Activated T-cell treated with anti-CD3 and anti-CD28 coated beads, Interleukin-2, amount 50 U/mL, for 72 hours (primary cell): ENCODE measurements at places on chromosomes 7 and 10. TPM values are rescaled to one million over a fixed set of nuclear protein-coding genes. Genes with fewer than 3 reads are reported as not detected.
A peak's percentile ranks its signal among the peaks of the same experiment; 100 is the strongest.

Gene WDR86
- total RNA-seq: 0.53 TPM

Gene PPP1R9A
- total RNA-seq: 0.02 TPM

Gene ANXA8L1
- total RNA-seq: 0.51 TPM

Gene RHOBTB1
- 0.77 TPM for total RNA-seq

- DNase-seq: no peak
Observed at GRCh38 chr7:24784277-24784676, 27.0 kb upstream of the GSDME start.

- no peak for DNase-seq
Observed at GRCh38 chr7:99272476-99273045, at the start of gene MYH16. Gene MYH16 (plus strand): TSS chr7:99272839.

GRCh38 chr10:81177651-81178244 lies 640.0 kb downstream of the SH2D4B start:
- no peak for DNase-seq

- no peak for DNase-seq
Observed at GRCh38 chr7:34904987-34905386, 132.3 kb downstream of the DPY19L1 start.

DNA sequence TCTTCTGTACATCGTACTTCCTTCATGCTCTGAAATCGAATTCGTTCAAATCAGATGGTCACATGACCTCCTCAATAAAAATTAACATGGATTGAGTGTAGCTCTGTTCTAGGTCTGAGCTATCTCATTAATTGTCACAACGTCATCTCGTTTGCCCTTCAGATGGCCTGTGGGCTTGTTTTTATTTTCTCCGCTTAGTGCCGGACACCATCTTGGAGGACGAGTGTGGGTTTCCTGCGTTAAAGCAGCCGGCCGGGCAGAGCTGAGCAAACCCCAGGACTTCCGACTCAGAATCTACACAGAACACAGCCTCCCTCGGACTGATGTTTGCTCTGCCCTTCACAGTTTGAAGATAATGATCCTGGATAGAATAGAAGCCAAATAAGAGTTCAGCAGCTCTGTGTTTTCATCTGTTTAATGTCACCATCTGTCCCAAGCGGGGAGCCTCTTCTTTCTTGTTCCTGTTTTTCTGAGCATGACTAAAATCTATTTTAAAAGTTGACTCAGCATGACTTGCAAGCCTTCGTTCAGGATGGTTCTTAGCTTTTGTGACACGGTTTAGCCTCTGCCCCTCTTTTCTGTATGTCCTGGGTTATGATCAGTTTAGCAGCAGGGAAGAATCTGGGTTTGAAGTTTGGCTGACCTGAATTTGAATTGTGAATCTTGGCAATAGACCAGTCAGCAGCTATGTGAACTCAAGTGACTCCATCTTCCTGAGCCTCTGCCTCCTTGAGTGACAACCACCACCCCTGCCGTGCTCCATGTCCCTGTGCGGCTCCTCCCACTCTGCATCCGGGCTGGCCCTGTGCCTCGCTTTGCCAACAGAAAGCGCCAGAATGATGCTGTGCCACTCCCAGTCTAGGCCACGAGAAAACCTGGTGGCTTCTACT lies 30.6 kb upstream of the GALNTL5 start:
- DNase-seq: peak; percentile 20

DNA sequence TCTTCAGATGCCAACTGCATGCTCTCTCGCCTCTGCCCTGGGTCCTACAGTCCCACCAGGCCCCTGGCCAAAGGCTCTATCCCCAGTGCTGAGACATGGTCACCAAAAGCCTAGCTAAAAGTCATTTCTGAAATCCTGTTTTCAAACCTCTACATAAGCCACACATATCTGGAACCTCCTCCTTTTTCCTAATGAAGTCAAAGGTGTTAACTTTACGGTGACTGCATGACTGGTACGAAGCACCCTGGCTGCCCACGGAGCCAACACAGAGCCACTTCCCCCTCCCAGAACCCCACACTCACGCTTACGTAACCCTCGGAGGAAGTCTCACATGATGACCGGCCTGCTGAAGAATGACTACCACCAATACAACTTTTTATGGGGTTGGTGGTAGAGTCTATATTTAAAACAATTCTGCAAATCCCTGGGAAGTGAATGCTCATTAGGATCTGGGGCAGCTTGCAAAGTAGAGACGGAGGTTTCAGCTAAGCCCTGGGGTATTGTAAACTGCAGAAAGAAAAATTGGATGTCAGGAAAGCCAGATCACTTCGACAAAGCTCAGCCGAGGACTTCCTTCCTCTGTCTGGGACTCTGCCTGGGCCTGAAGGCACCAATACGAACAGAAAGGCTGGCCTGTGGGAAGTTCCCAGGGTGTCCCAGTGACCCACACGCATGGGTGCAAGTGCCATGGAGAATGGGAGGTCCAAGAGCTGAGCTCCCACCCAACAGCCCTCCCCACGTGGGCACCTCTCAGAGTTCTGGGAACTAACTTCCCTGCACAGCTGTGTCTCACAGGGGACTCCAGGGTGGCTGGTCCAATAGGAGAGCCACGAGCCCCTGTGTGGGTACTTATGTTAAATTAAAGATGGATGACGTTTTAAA lies 50.7 kb downstream of the PDGFA start:
- DNase-seq: no peak

DNA sequence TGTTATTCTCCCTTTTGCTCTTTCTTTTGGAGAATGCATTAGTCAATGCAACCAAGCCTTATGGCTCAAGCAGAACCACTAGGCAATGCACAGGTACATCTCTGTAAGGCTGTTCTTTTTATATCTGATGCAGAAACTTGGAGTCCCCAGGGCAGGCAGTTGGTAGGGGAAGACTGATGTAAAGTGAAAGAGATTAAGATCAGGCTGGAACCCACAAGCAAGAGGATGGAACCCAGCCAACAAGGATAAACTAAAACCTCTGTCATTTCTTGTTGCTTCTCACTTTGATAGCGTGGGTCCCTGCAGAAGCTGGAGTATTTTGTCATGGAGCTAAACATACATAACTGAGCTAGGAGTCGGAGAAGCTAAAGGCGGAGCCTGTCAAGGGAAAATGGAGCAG lies 142.9 kb downstream of the GPAM start:
- DNase-seq: no peak

DNA sequence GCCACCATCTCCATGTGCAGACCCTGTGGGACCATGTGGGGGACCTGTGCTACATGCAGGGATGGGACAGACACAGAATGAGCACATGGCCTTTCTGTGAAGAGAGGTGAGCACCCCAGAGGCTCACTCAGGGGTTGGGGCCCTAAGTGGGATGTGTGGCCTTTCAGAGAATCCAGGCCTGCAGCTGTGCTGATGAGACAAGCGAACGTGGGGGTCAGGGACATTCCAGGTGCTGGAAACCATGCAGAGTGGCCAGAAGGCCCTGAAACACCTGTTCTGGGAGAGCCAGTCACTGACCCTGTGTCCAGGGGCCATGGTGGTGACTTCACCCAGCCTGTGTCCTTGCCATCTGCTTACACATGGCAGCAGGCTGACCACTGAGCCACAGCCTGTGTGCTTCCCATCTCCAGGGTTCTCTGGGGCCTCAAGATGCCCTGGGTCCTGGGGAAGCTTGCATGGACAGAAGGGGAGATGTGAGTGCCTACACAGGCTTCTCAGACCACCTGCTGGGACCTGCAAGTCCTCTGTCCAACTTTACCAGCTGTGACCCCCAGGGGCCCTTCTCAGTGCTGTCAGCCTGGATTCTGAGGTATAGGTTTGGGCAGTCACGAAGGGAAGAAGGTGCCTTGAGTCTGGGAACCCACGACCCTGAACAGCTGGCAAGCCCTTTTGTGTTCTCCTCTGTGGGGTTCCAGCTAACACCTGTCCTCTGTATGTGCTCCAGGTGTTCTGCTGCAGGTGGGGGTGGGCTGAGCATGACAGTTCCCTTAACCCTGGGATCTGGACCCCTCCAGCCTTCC lies 17.6 kb downstream of the RAMP3 start:
- DNase-seq: no peak

DNA sequence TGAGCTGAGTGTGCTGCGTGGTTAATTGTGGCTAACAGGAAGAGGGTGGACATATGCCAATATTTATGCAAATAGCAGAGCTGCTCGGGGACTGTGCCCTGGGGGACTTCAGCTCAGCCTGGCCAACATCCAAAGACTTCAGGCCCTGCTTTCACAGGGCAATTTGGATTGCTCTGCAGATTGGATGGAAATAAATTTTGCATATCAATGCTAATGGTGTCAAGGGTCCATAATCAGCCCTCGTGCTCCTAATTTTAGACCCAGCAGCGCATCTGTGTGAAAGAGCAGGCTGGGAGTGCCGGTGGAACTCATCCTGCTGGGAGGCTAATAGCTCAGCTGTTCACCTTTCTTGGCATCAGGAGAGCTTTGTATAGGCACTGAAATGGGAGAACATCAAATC lies 270.1 kb downstream of the TCERG1L start:
- no peak for DNase-seq

DNA sequence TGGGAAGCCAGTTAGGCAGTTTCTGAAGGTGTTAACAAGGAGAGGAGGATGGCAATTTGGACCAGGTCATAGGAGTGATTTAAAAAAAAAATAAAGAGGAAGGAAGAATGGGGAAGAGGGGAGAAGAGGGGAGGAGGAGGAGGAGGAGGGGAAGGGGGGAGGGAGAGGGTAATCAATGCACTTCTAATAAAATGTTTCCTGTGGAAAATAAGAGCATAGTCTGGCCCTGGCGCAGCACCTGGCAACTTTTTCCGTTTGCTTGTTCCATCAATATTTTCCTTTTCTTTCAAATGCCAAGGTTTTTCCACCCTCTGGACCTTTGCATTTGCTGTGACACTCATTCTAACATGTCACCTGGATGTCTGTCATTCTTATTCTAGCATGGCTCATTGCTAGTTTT lies 308.2 kb downstream of the PPP1R3A start:
- DNase-seq: no peak

DNA sequence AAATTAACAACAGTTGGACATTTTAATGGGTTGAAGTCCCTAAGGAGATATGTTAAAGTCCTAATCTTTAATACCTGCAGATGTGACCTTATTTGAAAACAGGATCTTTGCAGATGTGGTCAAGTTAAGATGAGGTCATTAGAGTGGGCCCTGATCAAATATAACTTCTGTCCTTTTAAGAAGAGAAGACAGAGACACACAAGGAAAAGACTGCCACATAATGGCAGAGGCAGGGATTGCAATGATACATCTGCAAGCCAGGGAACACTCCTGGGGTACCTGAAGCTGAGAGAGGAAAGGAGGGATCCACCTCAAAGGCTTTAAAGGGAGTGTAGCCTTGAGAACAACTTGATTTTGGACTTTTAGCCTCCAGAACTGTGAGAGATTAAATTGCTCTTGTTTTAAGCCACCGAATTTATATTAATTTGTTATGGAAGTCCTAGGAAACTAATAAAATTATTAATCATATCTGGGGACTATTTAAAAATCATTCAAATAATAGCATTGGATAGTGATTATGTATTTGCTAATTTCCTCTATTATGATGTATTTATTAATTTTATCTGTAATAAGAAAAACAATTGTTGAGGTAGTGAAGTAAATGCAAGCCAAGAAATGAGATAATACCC lies 700.0 kb upstream of the PCDH15 start:
- no peak for DNase-seq

GRCh38 chr10:101041252-101041761 lies 10.3 kb downstream of the SFXN3 start:
- DNase-seq: peak; percentile 74

- no peak for DNase-seq
Observed at GRCh38 chr7:129845972-129846327, 106.8 kb downstream of the UBE2H start.

DNA sequence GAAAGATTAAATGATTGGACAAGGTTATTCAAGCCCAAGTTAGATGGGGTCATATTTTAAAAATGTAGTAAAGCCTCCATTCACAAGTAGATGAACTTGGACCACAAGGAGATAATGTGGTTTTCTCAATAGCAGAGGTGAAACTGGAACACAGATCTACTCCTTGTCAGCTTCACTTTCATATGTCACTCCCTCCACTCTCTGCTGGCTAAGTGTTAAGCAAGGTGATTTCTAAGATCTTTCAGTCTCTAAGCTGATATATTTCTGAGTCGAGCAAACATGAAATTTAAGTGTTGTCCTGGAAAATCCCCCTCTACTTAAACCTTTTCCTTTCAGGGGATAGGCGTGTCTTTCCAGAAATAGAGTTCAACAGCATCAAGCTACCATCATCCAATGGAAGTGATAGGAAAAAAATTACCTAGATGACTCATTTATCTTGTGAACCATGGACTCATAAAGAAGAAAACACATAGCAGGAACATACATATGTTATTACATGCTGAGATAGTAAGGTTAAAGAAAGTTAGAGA lies 275.0 kb downstream of the PTEN start:
- DNase-seq: peak; percentile 15

DNA sequence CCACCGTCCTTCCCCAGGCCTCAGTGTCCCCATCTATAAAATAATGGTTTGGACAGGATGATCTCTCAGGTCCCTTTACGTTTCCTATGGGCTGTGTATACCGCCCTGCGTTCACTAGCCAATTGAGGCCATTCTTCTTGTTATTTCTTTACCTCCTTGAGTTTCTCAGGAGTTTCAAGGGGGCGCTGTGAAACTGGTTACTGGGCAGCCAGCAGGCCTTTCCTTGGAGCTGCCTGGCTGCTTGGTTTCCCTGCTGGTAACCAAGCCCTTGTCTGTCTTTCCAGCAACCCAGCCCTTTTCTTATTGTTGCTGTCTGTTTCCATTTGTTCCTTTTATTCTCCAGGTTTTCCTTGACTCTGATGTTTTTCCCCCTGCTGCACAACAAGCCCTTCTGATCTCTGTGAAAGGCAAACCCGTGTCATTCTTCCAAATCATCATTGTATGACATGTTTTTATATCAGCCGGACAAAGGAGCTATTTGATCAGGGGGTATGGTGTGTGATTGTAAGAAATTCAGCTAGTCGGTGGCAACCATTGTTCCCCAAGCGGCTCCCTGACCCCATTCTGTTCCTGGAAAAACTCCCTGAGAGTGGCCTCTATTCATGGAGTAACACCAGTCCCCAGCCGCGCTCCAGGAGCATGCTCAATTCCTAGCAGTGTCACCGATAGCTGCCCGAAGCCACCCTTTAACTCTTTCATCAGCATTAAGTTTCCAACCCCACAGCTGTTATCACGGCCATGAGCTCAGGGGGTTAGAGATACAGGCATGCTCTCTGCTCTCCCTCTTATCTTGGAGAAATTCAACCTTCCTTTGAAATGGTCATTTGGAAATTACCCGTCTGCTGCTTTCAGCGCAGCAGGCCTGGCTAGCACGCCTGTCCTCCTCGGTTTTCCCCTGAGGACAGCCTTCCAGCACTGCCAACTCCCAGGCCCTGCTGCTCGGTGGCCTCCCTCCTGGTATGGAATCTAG lies 26.6 kb downstream of the FGF8 start:
- DNase-seq: no peak

- DNase-seq: no peak
Observed at GRCh38 chr7:115078851-115079250, 157.0 kb downstream of the MDFIC start.

DNA sequence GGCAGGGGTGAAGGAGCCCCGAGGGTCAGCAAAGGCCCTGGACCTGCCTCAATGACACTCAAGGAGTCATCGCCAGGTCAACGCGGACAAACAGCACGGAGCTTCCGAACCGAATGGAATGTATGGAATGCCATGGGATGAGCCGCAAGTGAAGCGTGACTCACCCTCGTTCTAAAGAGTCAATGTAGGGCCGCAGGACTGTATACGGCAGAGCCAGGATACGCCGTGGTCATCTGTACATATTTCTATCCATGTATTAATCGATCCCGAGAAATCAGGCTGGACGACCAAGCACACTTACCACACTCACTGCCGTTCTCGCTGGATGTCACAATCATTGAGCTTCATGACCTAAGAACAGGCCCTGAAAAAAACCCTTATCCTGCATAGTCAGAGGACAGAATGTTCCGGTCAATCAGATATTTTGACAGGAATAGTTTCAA lies 4.3 kb downstream of the SNX8 start:
- no peak for DNase-seq

GRCh38 chr7:136234040-136234439 lies 256.9 kb upstream of the MTPN start:
- no peak for DNase-seq
